ENCODE measurements at places on chromosomes 13 and 19. TPM values are rescaled to one million over a fixed set of nuclear protein-coding genes. Genes with fewer than 3 reads are reported as not detected.

Gene ZNF784
- 5.1 TPM for total RNA-seq

Gene IRGC
- total RNA-seq = not detected

Gene IQCN
- total RNA-seq = not detected

Gene PSG11
- total RNA-seq = 0.49 TPM

Gene ZNF28
- total RNA-seq = 26.6 TPM

Gene JUND
- 206 TPM for total RNA-seq

Gene B3GLCT
- 22.1 TPM for total RNA-seq

Gene ZNF208
- total RNA-seq = not detected

Gene ZNF780B
- 5.7 TPM for total RNA-seq

Gene PTBP1
- total RNA-seq = 184 TPM

Gene LAIR1
- total RNA-seq = not detected

Gene B3GNT8
- total RNA-seq = not detected

Gene NCAN
- total RNA-seq = not detected

Gene FCER2
- total RNA-seq = not detected

Gene ZNF473
- total RNA-seq = 14.7 TPM

Gene SPACA4
- total RNA-seq = not detected

Gene KLC3
- total RNA-seq = 2.4 TPM

Gene MYO1F
- total RNA-seq = 0.25 TPM
